SJCRH30 (cell line): ENCODE measurements at places on chromosomes 12 and 14. TPM values are rescaled to one million over a fixed set of nuclear protein-coding genes. Genes with fewer than 3 reads are reported as not detected.

GRCh38 chr12:106866426-106867080, 89.2 kb upstream of the TMEM263 start:
- DNase-seq: no peak

The TAS2R7 gene
- total RNA-seq: 0.12 TPM in 1 of 2 replicates, not detected in the other

DNA sequence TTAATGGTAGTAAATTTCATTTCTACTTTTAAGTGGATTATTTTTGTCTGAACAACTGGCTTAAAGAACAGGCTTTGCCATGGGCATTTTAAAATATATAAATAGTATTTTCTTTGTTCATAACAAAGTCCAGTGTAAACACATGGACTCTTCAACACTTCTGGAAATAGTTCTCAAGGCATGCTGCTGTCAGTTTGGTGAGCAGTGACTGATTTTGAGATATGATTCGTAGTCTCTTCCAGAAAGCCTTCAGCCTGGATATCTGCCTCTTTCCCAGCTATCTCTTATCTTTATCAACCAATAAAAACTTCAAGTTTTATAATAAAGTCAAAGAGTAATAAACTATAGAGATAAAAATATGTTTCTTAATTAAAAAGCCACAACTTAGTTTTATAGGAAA, 110.7 kb downstream of the NAV3 start:
- DNase-seq: no peak

- no peak for DNase-seq
These were observed 713 bp upstream of the FBXL14 start for GRCh38 chr12:1595026-1595561.

GRCh38 chr14:68947802-68948201, 31.3 kb downstream of the ACTN1 start:
- peak; percentile 68 for DNase-seq

The SLC2A3 gene
- 1.9 and 2.6 TPM in 2 replicates for total RNA-seq

DNA sequence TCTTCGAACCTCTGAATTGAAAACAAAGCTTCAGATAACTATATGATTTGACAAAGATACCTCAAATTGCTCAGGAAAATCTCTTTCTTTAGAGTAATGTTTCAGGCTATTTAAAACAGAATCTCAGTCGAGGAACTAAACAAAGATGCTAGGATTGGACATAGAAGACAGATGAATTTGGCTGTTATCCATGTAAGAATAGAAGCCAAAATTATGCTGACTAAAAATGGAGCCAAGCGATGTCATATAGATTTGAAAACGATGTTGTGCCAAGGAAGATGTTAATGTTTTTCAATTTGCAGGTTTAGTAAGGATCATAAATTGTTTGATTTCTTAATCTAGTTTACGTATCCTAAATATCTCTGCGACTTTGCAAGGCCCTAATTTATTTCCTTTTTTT, 295.9 kb downstream of the FOXG1 start:
- no peak for DNase-seq
